ENCODE measurements at places on chromosomes 5 and 9.
A peak's percentile ranks its signal among the peaks of the same experiment; 100 is the strongest.

GRCh38 chr9:137725598-137725997 lies 106.8 kb downstream of the EHMT1 start:
- ATAC-seq = no peak

DNA sequence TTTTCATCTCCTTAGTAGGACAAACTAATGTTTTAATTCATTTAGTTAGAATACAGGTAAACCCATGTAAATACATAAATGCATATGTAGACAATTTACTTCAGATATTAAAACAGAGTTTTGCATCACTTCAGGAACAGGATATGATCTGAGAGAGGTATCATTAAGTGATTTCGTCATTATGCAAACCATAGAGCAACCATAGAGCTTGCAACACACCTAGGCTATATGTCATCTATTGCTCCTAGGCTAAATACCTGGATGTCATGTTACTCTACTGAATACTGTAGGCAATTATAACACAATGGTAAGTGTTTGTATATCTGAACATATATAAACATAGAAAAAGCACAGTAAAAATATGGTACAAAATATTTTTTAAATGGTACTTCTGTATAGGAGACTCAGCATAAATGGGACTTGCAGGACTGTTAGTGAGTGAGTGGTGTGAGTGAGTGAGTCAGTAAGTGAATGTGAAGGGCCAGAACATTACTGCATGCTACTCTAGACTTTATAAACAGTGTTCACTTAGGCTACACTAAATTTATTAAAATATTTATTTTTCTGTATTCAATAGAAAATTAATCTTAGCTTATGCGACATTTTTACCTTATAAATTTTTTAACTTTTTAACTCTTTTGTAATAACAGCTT lies 1377.5 kb upstream of the CDH9 start:
- ATAC-seq = no peak

GRCh38 chr5:56212130-56212879 lies 20.8 kb downstream of the ANKRD55 start:
- ATAC-seq = no peak

- no peak for ATAC-seq
These were observed 6.1 kb downstream of the IL13 start for GRCh38 chr5:132663771-132664695.

GRCh38 chr9:131191857-131192256 lies 66.5 kb downstream of the NUP214 start:
- no peak for ATAC-seq

DNA sequence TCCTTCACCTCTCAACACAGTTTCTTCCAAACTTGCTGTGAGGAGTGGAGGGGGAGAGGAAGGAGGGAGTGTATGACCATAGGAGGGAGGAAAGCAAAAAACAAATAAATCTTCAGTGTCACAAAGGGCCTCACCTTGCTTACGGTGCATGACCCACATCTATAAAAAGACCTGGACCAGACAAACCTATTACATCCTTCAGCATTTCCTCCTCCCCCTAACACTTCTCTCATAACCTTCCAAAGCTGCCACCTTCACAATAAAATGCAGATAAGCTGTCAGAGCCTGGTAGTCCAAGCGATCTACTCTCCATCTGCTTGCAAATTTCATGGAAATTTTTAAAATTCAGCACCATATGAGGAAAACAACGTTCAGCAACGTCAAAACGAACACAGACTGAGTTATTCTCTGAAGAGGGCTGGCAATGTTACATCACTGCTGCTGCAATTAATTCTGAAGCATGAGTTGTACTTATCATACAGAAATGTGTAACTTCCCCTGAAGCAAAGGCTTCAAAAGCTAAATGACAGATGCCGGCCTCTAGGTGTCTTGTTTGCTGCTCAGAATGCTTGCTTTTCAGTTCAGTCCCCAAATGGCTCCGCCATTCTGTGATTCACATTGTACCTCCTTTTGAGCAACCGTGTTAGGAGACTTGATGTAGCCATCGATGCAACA lies 62.9 kb downstream of the EFNA5 start:
- no peak for ATAC-seq

DNA sequence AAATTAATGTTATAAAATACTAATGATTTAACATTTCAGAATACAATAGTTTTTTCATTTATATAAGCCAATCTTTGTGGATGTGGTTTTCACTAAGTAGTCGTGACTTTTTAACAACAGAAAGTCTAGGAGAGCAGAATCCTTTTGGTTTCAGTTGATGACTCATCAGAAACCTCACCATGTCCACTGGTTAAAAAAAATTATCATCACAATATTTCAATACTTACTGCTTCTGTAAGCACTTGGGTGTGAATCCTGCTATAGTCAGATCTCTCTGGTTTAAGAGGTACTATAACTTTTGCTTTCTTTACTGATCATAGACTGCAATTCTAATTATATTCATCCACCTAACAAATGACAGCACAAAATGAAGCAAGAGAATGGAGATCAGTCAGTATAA lies 77.2 kb downstream of the MRPS30 start:
- no peak for ATAC-seq

GRCh38 chr5:60161340-60161934 lies 267.9 kb upstream of the PDE4D start:
- peak; percentile 53 for ATAC-seq

GRCh38 chr5:35478856-35479682 lies 138.6 kb upstream of the SPEF2 start:
- peak; percentile 84 for ATAC-seq

DNA sequence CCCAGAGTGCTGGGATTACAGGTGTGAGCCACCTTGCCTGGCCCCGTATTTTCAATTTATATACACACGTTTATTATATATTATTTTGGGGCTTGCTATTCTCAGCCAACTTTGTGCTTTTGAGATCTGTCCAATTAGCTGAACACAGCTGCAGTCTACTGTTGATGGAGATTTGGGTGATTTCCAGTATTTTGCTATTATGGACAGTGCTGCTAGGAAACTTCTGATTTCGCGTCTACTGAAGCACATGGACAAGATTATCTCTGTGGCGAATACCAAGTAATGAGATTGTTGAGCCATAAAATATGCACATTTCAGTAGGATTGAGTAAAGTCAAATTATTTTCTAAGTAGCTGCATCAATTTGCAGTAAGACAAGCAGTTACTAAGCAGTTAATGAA lies 1731.2 kb upstream of the CDH6 start:
- no peak for ATAC-seq

DNA sequence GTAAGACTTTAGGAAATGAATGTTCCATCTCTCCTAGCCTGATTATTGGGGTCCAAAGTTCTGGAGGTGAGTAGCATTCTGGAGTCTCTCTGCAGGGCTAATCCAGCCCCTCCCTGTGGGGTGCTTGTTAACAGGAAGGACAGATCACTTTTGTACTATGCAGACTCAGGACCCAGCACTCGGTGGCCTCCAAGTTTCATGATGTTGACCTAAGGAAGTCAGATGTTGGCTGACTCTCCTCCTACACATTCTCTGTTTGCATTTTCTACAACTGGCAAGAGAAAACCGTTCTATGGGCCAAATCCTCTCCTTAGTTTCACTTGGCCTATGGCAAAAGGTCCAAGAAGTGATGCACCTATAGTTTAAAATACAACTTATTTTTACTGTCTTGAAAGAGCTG lies 5.5 kb upstream of the PDE8B start:
- no peak for ATAC-seq

DNA sequence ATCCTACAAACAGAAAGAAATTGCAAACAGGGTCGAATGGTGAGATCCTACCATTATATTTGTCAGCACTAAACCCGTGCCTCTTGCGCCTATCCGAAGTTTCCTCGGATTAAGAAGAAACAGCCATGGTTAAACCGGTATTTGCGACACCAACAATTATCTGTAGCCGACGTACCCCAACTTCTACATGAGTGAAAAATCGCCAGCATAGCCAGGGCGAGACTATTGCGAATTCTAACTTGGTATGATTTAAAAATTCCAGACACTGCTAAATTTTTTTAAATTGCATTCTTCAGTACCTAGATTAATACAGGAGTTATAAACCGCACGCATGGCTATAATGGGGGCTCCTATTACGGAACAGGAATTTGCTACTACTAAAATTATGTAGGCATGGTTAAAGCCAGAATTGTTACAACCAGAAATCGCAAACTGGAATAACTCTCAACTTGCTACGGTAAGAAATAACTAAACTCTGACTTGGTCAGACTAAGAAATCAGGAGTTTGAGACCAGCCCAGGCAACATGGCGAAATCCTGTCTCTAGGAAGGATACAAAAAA lies 25.3 kb upstream of the ANXA2R start:
- ATAC-seq = no peak

All from SK-N-SH treated with all-trans-retinoic acid at 6 μM for 48 hours (cell line).